H1 (cell line): ENCODE measurements at places on chromosomes 7 and 10.

GRCh38 chr7:56079450-56080185, 13.1 kb downstream of the PHKG1 start:
- peak; percentile 56 for DNase-seq

DNA sequence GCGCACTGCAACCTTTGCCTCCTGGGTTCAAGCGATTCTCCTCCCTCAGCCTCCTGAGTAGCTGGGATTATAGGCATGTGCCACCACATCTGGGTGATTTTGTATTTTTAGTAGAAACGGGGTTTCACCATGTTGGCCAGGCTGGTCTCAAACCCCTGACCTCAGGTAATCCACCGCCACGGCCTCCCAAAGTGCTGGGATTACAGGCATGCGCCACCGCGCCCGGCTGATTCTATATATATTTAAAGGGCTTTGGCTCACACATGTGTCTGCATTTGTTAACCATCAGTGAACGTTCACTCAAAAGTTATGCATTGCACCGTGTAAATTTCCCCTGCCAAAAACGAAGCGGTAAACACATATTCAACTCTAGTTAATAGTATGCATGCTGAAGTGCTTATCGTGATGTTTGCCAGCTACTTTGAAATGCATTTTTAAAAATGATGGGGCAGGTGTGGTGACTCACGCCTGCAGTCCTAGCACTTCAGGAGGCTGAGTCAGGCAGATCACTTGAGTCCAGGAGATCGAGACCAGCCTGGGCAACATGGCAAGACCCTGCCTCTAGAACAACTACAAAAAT, 17.7 kb upstream of the WIPI2 start:
- DNase-seq: no peak

DNA sequence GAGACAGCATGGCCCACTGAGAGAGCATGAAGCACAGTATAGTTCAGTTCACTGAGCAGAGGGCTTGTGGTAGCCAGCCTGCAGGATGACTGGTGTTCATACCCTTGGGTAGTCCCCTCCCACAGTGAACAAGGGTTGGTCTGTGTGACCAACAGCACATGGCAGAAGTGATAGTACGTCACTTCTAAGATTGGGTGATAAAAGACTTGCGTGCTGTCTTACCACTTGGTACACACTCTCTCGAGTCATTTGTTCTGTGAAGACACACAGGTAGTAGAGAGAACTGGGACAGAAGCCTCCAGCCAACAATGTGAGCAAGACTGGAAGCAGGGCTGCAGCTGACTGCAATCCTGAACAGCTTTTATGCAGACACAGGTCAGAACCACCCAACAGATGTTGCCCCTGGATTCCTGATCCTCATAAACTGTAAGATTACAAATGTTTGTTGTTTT, 14.6 kb downstream of the EPC1 start:
- no peak for DNase-seq

DNA sequence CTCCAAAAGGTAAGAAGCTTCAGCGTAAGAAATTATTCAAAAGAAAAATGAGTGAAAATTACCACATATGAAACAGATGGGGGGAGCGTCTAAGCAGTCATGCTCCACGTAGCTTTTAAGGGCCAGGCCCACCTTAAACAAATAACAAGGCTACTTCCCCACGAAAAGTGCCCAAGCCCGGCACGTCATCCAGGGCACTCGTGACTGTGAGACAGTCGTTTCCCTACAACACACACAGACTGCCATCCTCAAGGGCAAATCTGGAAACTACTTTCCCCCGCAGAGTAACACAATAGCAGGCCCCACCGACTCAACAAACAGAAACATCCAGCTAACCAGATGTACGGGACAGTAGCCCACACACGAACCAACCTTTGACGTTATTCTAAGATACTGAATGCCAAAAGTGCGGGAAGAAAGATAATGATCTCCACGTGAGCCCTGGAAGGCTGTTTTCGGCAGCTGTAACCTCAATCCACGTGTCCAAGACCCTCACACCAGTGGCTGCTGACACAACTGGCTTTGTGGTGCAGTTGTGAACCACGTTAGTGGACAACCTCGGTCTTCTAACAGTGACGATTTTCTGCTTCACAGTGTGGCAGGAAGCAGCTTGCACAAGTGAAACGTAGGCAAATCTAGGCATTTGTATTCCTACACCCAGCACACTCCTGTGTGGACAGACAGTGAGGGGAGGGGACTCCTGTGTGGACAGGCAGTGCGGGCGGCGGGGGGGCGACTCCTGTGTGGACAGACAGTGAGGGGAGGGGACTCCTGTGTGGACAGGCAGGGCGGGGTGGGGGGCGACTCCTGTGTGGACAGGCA, 251.7 kb downstream of the ZMYND11 start:
- DNase-seq: no peak

- no peak for DNase-seq
These were observed 28.8 kb upstream of the KMT2E start for GRCh38 chr7:104985259-104985617.

GRCh38 chr7:151590071-151590849, 70.6 kb upstream of the RHEB start:
- no peak for DNase-seq

DNA sequence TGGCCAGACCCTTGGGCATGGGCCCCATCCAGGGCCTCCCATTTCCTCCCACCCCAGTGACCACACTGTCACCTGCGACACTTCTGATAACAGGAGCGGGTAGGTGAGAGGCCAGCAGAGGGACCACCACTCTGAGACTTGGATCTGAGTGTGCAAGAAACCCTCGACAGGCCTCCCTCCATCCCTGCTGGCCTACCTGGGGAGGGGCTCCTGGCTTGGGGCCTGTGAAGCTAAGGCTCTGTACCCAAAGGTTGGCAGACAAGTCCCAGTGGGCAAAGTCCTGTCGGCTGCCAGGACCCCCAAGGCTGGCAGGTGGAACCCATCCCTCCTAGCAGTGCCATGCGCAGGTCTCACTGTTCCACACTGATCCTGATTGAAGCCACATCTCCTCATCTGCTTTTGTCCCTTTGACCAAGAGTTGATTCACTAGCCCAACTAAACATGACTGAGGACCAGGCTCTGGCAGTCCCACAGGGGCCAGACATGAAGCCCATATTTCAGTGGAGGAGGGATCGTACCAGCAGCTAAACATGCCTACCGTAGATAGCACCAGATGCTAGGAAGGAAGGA, 1.2 kb upstream of the PGAM2 start:
- DNase-seq: no peak

DNA sequence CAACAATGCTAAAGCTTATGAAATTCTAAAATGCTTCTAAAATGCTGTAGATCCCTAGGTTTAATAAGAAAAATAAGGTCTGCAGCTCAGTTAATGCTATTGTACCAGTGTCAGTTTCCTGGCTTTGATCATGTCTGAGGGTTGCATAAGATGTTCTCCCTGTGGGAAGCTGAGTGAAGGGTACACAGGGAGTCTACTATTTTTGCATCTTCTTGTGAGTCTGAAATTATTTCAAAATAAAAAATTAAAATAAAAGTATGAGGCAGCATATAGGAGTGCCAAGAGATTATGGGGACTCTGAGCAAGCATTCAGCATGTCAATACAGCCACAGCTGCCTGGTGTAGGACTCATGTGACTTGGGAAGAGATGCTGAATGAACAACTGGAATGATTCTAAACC, 14.7 kb downstream of the CHST15 start:
- no peak for DNase-seq

DNA sequence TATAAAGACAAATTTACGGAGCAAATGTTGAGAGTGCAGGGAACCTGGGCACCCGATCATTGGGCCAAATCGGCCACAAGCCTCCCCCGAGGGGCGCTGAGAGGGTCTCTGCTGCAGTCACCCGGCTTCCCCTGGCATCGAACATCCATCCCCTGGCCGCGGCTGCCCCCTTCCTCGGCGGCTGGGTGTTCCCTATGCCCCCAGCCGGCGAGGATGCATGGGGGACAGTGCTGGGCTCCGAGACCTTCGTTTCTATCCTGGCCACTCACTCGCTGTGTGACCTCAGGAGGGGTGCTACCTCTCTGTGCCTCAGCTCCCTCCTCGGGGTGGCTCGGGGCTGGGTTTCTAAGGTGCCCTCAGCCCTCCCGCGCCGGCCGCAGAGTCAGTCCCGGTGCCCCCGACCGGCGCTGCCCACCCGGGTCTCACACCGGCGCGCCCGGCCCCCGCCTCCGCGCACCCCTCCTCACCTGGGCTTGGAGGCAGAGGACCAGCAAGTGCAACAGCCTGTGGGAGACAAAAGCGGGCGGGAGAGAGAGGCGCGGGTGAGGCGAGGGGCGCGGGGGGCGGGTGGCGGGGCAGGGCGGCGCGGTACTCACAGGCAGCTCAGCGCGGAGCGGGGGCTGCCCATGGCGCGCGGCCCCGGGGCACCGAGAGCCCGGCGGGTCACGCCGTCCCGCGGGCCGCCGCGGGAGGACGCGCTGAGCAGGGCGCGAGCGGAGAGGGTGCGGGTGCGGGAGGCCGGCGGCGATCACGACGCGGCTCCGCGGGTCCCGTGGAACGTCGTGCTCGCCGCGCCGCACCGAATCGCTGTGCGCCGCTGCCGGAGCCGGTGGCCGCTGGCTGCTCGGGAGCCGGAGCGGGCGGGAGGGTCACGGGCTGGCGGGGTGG, at the start of gene FGF8:
FGF8 (minus strand) TSS at position 842 of the 888 bp plus-strand sequence; CDS start at position 628, 214 bp downstream.
- no peak for DNase-seq

- peak; percentile 64 for DNase-seq
These were observed 631 bp downstream of the POR start for GRCh38 chr7:75915416-75916156.

- DNase-seq: no peak
These were observed 28.4 kb downstream of the DAGLB start for GRCh38 chr7:6419310-6419773.

DNA sequence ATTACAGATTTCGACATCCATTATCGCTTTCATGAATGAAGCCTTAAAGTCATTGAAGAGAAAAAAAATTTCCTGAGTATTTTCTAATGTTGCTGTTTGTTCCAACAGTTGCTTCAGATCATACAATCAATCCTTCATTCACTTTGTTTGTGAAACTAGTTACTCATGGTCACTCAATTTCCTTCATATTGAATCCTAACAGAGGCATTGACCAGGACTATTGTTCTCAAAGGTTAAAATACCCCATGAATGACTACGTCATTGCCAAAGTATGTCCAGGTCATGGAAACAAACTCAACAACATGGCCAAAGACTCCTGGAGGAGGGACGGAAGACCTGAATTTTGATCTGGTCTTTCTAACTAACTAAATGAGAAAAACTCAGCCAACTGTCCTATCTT, 54.0 kb upstream of the ABCB5 start:
- no peak for DNase-seq

- no peak for DNase-seq
These were observed 35.2 kb upstream of the ITPRID1 start for GRCh38 chr7:31478721-31479120.

DNA sequence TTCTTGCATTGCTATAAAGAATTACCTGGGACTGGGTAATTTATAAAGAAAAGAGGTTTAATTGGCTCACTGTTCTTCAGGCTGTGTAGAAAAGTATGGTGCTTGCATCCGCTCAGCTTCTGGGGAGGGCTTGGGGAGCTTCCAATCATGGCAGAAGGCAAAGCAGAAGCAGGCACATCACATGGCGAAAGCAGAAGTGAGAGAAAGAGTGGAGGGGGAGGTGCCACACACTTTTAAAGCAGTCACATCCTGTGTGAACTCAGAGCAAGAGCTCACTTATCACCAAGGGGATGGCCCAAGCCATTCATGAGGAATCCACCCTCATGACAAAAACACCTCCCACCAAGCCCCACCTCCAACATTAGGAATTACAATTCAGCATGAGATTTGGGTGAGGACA, 303.5 kb downstream of the OTUD1 start:
- no peak for DNase-seq

DNA sequence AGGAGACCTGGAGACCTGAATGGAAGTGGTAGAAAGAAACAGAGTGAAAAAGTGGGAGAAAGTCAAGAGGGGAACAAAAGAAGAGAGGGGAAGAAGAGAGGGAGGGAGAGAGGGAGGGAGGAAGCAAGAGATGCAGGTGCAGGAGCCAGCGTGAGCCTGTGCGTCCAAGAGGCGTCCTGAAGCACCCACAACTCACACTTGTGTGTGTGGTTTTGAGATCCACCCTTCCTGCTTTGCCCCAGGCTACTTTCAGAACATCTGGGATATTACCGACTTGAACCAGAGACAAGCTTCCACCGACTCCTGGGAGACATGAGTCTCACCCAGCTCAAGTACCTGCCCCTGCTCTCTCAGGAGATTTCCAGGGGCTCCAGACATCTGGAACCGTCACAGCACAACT, 9.8 kb downstream of the AFAP1L2 start:
- DNase-seq: no peak

DNA sequence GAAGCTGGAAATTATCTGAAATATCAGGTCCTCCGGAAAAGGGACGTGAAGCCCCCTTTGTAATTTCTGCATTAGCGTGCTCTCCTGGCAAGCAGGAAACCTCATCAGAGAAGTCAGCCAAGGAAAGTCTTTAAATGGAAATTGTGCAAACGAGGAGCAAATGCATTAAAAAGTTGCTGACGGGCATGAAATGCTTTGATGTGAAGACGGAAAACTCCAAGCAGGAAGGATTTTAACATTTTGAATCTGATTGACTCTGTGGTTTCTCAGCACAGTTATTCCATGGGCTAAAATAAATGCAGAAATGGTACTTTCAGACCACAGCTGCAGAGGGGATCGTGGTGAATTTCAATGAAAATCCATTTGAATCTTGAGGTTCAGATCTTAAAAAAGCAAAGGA, 167.8 kb downstream of the AHR start:
- no peak for DNase-seq
